Kasumi-1 (cell line): ENCODE measurements at places on chromosomes 5 and 9.

DNA sequence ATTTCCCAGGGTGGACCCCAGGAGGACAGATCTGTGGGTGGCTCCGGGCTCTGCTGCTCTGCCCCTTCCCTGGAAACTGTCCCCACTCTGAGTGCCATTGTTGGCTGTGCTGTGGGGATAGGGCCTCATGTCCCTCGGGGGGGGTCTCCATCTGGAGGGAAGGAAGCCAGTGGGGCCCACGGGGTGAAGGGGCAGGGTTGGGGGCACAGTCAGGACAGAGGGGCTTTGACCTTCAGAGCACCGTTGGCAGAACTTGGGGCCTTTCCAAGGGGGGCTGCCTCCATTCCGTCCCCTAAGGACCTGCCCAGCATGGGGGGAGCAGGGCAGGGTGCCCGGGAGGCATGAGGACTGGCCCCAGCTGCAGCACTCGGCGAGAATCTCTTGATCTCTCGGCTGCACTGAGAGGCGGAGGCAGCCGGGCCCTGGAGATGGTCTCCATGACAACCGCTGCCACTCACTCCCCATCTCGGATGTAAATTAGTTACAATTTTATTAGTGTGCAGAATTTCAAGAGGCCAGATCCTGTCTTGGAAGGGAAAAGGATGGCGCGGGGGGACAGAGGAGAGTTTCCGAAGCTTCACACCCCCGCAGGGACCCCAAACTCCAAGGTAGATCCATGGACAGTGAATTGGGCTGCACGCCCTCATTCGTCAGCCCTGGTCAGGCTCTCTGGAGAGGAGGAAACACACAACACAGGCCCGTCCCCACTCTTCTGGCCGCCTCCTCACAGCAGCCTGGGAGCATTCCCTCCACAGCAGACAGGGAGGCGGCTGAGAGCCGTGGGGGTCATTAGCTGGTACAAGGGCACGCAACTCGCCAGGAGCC, 216.2 kb upstream of the IER5L start:
- DNase-seq: no peak

DNA sequence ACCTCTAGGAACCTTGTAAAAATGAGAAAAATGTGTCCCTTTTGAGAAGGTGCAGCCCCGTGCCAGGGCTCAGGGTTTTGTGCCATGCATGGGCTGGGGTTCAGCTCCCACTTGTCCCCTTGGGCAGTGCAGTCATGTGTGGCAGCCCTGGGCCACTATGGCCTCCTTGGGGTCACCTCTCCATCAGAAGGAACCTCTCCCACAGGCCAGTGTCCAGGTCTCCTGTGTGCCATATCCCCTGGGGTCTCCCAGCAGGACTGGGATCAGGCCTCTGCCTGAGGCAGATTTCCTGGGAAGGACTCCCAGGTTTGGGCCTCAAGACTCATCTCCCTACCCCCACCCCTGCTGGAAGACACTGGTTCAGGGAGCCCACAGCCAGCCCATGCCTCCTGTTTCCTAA, 189.1 kb downstream of the PAX5 start:
- no peak for DNase-seq

DNA sequence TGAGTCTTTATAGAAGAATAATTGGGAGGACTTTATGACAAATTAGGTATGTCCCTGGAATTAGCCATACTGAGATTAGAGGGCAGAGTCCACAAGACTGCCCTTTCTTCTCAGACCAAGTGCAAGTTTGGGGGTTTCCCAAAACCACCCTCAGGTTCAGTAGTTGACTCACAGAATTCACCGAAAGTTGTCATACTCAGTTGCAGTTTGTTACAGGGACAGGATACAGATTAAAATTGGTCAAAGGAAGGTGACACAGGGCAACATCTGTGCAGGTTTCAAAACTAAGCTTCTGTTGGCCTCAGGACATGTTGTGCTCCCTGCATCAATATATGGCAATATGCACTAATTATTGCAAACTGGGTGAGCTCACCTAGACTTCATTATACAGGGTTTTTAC, 3.8 kb downstream of the RANBP17 start:
- no peak for DNase-seq

GRCh38 chr9:133129001-133129795, 8.2 kb upstream of the RALGDS start:
- DNase-seq: no peak

DNA sequence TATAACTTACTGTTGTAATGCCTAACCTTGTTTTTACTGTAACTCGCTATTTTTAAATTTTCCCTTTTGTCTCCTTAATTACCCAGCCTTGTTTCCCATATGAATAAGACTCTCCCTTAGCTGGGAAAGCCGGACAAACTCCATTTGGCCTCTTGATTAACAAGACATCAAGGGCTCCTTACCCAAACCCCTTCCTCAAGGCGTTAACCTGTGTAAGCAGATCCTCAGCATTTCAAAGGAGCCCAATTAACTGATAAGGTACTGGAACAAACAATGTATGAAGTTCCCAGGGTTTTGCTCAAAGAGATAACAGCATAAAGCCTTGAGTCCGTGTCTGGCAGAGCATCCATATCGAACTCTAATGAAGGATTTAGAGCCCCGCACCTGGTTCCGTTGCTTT, 66.0 kb upstream of the SIMC1 start:
- no peak for DNase-seq

GRCh38 chr5:13648822-13649221, 295.7 kb downstream of the DNAH5 start:
- DNase-seq: peak; percentile 19

DNA sequence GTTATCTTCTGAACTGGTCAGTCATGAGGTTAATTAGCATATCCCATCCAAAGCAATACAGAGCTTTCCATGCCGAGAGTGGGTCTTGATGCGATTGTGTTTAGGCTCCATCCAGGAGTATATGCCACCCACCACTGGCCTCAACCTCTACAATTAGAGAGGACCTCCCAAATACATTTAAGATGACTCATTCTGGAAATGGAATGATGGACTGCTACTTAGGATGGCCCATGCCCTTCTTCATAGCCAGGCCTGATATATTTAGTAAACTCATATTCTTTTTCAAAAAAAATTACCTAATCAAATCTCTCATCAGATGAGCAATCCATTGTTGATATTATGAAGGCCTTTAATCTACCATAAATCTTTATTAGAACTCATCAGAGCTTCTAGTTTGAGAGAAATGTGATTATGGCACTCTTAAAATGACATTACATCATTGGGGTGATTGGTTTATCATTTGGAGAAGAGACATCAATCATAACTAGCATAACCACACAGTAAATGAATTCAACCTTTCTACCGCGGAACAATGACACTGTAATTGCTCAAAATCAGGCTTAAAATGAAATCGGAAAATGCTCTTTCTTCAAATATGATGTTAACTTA, 414.2 kb upstream of the WWC1 start:
- DNase-seq: no peak

- DNase-seq: no peak
These were observed 541.7 kb downstream of the EFNA5 start for GRCh38 chr5:107129051-107129450.

DNA sequence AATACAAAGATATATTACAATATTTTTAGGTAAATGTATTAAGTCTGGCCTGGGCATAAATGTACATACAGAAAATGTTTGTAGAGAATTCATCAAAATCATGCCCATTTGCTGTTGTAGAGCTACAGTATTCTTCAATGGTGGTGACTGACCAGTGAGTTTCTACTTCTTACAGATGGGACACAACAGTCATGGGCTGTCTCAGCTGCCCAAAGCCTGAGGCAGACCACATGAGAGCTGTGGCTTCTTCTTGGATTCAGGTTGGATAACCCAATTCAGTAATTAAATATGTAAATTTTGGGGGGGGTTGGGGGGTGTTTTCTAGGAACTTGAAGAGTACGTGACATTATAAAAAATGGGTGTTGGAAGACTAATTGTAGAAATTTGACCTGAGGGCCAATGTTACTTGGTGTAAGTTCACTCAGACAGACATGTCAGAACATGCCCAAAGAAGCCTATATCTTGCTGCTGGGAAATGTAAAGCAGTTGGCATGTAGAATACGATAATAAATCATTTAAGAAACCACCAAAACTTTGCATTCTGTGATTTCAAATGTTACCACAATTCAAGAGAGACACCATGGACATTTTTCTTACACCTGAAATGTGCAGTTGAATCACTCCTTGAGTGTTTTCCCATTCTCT, 17.9 kb downstream of the STARD4 start:
- DNase-seq: no peak

DNA sequence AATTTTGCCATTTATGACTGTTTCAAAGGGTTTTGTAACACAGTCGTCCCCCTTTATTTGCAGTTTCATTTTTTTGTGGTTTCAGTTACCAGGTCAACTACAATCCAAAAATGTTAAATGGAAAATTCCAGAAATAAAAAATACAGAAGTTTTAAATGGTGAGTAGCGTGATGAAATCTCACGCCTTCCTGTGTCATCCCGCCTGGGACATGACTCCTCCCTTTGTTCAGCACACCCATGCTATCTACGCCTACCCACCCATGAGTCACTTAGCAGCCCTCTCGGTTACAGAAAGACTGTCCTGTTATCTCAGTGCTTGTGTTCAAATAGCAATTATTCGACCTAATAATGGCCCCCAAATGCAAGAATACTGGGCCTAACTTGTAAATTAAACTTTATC, 765.3 kb upstream of the ADAMTS16 start:
- DNase-seq: no peak

- no peak for DNase-seq
These were observed 32.1 kb downstream of the MARCHF3 start for GRCh38 chr5:126998201-126998631.

DNA sequence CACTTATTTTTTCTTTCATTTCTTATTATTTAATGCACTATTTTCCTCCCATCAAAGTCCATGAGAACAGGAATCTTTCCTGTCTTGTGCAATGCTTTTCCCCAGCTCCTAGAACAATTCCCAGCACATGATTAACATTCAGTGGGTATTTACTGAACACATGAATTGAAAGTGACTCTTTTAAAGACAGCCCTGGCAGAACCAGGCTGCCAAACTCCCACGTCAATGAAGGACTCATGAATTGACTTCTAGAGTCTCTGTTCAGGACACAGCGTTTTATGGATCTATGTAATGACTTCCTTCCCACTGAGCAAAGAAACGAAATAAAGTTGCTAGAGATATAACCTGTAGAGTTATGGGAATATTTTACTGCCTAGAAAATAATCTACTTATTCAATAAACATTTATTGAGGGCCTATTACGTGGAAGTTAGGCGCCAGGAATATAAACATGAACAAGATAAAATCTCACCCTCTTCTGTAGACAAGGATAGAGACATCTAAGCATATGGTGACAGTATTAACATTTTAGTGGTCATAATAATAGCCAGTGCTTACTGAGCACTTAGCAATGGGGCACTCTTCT, 485.9 kb upstream of the KLF4 start:
- no peak for DNase-seq

DNA sequence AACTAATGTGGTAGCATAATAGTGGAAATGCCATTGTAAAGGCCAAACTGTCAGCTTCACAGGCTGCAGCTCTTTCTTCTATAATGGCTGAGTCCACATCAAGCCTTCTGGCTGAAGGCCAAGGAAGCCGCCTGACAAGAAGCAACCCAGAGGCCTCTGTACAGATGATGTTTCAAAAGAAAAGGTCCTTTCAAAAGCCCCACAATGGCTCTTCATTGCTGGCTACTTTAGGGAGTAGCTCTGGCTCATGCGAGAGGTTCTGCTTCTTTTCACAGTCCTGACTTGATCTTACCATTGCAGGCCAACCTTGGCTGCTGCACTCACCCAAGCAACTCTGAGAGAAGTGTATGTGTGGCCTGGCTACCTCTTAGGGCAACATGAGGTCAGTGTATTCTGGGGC, 54.5 kb upstream of the EQTN start:
- no peak for DNase-seq

- no peak for DNase-seq
These were observed at the start of gene MCC for GRCh38 chr5:113487781-113488644. MCC (minus strand) TSS chr5:113488453.

DNA sequence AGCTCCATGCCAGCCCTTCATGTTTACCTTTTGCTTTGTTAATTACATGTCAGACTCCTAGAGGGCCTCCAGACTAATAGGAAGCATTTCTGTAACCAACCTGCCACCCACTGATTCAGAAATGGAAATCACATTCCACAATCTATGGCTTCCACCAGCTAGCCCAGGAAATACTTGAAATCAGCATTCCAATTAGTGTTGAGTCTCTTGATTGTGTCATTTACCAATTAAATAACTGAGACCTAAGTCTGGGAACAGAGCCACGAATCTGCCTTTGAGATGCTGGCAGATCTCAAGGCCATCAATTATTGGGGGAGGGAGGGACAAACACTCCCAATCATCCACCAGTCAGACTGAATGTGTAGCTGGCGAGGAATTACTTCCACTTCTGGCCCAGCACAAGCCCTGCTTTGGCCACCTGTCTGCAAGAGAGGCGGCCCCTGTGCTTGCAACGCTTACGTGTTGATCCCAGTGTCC, 27.4 kb upstream of the SAP30L start:
- DNase-seq: no peak

DNA sequence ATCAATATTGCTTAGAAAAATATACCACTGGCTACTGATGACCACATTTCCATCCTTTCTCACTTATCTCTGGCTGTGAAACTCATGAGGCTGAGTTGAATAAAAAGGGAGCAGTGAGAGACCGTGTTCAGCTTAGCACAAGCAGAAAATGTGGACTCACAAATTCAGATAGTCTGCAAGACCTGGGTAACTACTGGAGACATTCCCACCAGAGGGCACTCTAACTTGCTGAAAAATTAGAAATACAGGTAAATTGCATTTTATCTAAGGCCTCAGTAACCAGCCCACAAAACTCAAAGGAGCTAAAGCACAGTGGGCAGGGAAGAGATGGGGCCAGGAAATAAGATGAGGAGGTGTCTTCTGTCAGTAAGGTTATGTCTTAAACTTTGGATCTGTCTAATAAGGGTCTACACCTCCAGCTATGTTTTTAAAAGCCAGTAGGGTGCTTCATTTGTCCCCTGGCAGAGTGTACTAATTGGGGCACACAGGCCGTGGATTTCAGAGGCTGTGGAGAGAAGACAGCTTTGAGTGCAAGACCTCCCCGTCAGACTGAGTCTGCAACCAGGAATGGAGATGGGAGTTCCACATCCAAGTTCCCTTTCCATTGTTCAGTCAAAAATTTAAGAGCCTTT, 8.7 kb upstream of the NDUFB6 start:
- DNase-seq: peak; percentile 68

DNA sequence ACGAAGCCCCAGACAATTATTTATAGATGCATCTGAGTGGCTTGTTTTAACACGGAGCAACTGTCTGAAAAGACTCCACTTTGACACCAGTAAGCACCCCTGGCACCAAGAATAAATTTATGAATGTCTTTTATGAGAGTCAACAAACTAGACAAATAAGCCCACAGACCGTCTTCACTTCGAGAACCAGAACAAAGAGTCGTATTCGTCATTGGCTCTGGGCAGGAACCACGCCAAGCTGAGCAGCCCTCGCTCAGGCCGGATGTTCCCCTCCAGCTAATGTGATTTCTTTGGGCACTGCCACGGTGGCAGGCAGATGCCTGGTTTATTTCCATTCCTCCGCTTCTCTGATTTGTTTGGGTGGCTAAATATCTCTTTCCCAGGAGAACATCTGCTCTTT, 91.9 kb upstream of the STC2 start:
- no peak for DNase-seq
